Nephron progenitor cell (in vitro differentiated cells): ENCODE measurements at places on chromosomes 12 and 14.

DNA sequence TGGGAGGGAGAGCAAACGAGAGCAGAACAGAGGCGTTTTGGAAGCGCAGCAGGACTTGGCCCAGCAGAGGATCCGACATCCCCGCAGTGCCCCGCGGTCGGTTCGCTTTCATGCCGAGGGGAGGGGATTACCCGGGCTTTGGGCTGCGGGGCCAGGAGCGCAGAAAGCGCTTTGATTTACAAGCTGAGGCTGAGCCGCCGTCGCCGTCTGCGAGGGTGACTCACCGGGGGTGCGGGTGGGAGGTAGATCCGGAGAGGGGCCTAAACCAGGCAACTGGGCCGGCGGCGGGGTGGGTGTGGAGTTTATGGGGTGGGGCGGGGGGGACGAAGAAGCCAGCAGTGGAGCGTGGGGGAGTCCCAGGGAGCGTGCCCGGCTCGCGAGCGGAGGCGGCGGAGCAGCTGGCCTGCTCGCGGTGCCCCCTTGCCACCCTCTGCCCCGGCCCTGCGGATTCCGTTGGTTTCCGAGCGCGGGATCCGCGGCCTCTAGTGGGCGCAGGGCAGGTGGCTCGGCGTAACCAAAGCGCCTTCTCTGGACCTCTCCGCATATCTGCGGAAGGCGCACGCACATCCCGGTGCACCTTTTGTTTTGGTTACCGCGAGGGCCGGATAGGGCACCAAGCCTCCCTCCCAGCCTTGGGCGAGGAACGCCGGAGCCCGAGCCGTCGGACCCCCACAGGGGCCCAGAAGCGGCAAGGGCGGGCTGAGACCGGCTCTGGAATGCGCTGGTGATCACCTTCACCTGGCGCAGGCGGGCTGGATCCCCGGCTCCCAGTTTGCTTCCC lies 2.6 kb downstream of the SIX4 start:
- H3K36me3 ChIP-seq: peaks cover 26% of the 10 kb centered on the region
- no peaks in the 10 kb centered on the region for H3K27me3 ChIP-seq
- DNase-seq: peak; percentile 75
- peak overlapping the region; percentile 97 for H3K27ac ChIP-seq

- H3K4me1 ChIP-seq: peaks cover 9% of the 10 kb centered on the region
- no peak overlapping the region for H3K4me3 ChIP-seq
- H3K27ac ChIP-seq: no peak overlapping the region
- H3K36me3 ChIP-seq: no peaks in the 10 kb centered on the region
- H3K27me3 ChIP-seq: no peaks in the 10 kb centered on the region
Observed at GRCh38 chr14:22753586-22753985, 12.9 kb upstream of the OXA1L start.

- H3K4me1 ChIP-seq: no peaks in the 10 kb centered on the region
- H3K36me3 ChIP-seq: no peaks in the 10 kb centered on the region
- no peak for DNase-seq
- no peak overlapping the region for H3K4me3 ChIP-seq
- H3K27ac ChIP-seq: no peak overlapping the region
- peaks cover 12% of the 10 kb centered on the region for H3K27me3 ChIP-seq
Observed at GRCh38 chr12:52856787-52857186, 8.0 kb upstream of the KRT78 start.

DNA sequence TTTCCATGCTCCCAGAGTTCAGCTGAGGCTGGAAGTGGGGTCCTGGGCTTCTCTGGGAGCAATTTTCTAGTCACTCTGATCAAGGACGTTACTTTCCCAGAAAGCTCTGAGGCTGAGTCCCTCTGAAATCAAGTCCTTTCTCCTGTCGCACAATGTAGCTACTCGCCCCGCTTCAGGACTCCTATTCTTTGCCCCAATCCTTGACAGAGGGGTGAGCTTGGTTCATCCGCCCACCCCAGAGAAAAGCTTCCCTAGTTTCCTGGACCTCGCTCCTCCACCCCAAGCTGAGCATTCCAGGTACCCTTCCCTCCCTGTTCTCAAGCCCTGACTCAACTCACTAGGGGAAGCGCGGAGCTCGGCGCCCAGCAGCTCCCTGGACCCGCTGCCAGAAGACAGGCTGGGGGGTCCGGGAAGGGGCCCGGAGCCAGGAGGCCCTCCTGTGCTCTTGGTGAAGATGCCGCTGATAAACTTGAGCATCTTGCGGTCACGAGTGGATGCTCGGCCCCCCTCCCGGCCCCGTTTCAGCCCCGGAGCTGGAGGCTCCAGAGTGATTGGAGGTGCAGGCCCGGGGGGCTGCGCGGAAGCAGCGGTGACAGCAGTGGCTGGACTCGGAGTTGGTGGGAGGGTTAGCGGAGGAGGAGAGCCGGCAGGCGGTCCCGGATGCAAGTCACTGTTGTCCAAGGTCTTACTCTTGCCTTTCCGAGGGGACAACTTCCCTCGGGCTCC lies 1.6 kb downstream of the AGAP2 start:
- no peak for DNase-seq
- H3K27ac ChIP-seq: no peak overlapping the region
- H3K27me3 ChIP-seq: peaks cover 98% of the 10 kb centered on the region
- H3K36me3 ChIP-seq: no peaks in the 10 kb centered on the region
- peaks cover 23% of the 10 kb centered on the region for H3K4me1 ChIP-seq

DNA sequence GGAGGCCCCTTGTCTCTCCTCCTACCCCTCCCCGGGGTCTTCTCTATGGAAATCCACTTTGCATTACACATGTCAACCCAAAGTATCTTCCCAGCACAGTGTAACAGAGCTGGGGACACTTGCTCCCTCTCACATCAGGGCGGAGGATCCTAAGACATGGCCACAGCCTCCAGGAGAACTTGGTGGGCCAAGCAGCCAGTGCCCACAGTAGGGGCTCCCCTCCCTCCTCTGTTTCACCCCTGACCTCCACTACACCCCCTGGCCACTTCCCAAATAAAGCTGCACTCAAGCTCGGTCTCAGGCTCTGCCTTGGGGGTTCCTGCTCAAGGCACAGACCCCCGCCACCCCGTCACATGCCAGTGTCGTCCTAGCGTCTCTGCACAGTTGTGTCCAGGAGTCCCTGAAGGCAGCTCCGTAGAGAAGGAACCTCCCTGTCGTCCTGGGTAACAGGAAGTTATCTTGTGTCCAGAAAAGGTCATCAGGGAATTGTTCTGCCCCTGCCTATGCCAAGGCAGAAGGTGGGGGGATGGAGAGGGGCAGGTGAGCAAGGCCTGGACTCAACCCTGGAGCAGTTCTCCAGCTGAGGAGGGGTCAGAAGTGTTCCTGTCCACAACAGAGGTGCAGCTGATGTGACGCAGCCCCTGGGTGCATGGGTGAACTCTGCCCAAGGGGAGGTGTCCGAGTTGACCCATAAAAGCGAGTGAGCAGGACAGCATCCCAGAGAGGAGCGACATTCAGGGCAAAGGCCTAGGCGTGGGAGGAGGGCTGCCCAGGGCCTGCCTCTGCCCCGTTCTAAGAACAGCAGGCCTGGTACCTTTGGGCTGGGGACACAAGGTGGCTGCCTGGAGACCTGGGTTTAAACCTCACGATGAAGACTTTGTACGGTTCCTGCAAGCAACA lies 25.5 kb downstream of the DIO3 start:
- H3K36me3 ChIP-seq: no peaks in the 10 kb centered on the region
- no peak overlapping the region for H3K4me3 ChIP-seq
- H3K27me3 ChIP-seq: peaks cover 33% of the 10 kb centered on the region
- H3K27ac ChIP-seq: no peak overlapping the region
- DNase-seq: no peak

GRCh38 chr12:20588042-20588441 lies 107.1 kb upstream of the SLCO1C1 start:
- no peaks in the 10 kb centered on the region for H3K36me3 ChIP-seq
- no peak for DNase-seq
- peaks cover 12% of the 10 kb centered on the region for H3K27me3 ChIP-seq
- H3K4me1 ChIP-seq: peaks cover 25% of the 10 kb centered on the region

- no peaks in the 10 kb centered on the region for H3K36me3 ChIP-seq
- no peak overlapping the region for H3K27ac ChIP-seq
- H3K4me1 ChIP-seq: peaks cover 10% of the 10 kb centered on the region
- peak overlapping the region; percentile 73 for H3K4me3 ChIP-seq
Observed at GRCh38 chr14:35532783-35533356, 1.1 kb upstream of the INSM2 start.

- no peak overlapping the region for H3K4me3 ChIP-seq
- H3K27me3 ChIP-seq: no peaks in the 10 kb centered on the region
- peaks cover 25% of the 10 kb centered on the region for H3K36me3 ChIP-seq
Observed at GRCh38 chr12:27637524-27637923, 58.7 kb upstream of the REP15 start.

GRCh38 chr12:78864403-78864869 lies at the start of gene SYT1:
TSS of gene SYT1 (plus strand) at chr12:78864774.
- DNase-seq: peak; percentile 83
- peaks cover 16% of the 10 kb centered on the region for H3K27me3 ChIP-seq
- peaks cover 44% of the 10 kb centered on the region for H3K4me1 ChIP-seq

DNA sequence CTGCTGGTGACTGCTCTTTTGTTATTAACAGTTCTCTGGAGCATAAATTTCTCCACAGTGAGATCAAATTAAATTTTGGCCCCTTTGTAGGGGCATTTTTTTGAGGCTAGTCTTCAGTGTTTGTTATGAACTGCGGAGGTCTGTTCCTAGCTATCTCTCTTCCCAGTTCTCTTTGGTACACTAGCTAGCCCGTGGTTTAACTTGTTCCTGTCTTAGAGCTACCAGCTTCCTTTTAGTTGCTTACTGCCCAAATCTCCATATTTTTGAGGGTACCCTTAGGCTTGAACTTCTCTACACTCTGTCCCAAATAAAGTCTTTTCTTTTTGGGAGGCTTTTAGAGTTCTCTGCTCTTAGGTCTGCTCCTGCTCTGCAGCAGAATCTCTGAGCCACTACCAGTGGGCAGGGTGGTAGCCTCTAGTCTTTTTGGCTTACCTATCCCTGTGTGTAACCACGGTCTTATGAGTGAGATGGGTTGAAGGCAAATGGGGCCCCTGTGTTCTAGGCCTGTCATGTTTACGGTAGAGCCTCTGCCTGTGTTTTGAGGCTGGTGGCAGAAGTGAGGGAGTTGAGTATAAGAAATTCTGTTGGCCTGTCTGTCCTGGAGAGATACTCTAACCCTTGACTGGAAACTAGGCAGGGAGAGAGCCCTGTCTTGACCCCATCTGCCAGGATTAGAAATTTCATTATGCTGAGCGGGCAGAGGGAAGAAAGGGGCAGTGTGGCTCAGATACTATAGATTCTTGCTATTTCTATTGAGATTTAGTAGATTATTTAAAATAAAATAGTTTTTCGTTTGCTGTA lies 21.0 kb downstream of the CNOT2 start:
- peaks cover 30% of the 10 kb centered on the region for H3K4me1 ChIP-seq
- no peaks in the 10 kb centered on the region for H3K27me3 ChIP-seq
- no peak overlapping the region for H3K4me3 ChIP-seq
- H3K27ac ChIP-seq: no peak overlapping the region
- H3K36me3 ChIP-seq: peaks cover 92% of the 10 kb centered on the region

- no peaks in the 10 kb centered on the region for H3K4me1 ChIP-seq
- peaks cover 23% of the 10 kb centered on the region for H3K36me3 ChIP-seq
- no peaks in the 10 kb centered on the region for H3K27me3 ChIP-seq
- H3K4me3 ChIP-seq: no peak overlapping the region
- peak overlapping the region; percentile 21 for H3K27ac ChIP-seq
- DNase-seq: no peak
Observed at GRCh38 chr14:80906336-80906735, 35.2 kb downstream of the CEP128 start.
